Glomerular endothelial cell (primary cell): ENCODE measurements at places on chromosomes 4 and X. TPM values are rescaled to one million over a fixed set of nuclear protein-coding genes. Genes with fewer than 3 reads are reported as not detected.

The XK gene
- total RNA-seq = not detected in 2 replicates

The SPANXD gene
- total RNA-seq = not detected in 2 replicates

The TCEAL7 gene
- total RNA-seq = 8.5 and 16.2 TPM in 2 replicates

The BMPR1B gene
- total RNA-seq = 0.24 and 0.88 TPM in 2 replicates

The BLOC1S4 gene
- 20.7 and 21.0 TPM in 2 replicates for total RNA-seq

The VEGFD gene
- 0.76 TPM in 1 of 2 replicates, not detected in the other for total RNA-seq

The IL13RA2 gene
- total RNA-seq = 0.12 TPM in 1 of 2 replicates, not detected in the other

The MAGEA4 gene
- total RNA-seq = not detected in 2 replicates

The SPON2 gene
- total RNA-seq = 4.6 and 5.1 TPM in 2 replicates

The LRAT gene
- 0.34 TPM in 1 of 2 replicates, not detected in the other for total RNA-seq

The NPY1R gene
- 0.23 and 0.58 TPM in 2 replicates for total RNA-seq

The FBXW7 gene
- 23.8 and 41.7 TPM in 2 replicates for total RNA-seq

The SPP1 gene
- 6.7 and 33.4 TPM in 2 replicates for total RNA-seq

The TCEAL6 gene
- not detected in 2 replicates for total RNA-seq

The TIMM8A gene
- total RNA-seq = 5.8 and 6.6 TPM in 2 replicates

The SPARCL1 gene
- 0.41 TPM in 1 of 2 replicates, not detected in the other for total RNA-seq

The VCX3A gene
- not detected in 2 replicates for total RNA-seq

The CSN1S1 gene
- total RNA-seq = not detected in 2 replicates

The PRR27 gene
- total RNA-seq = not detected in 2 replicates

The OPHN1 gene
- 2.9 and 6.1 TPM in 2 replicates for total RNA-seq

The TCEAL2 gene
- total RNA-seq = not detected in 2 replicates

The MPC1L gene
- not detected in 2 replicates for total RNA-seq

The CXCL1 gene
- 149 and 404 TPM in 2 replicates for total RNA-seq

The TEX13D gene
- total RNA-seq = not detected in 2 replicates

The AFM gene
- total RNA-seq = not detected in 2 replicates

The USP26 gene
- not detected in 2 replicates for total RNA-seq

The OTUD6A gene
- total RNA-seq = not detected in 2 replicates

The CXXC4 gene
- total RNA-seq = 0.05 and 0.06 TPM in 2 replicates
